ENCODE measurements at places on chromosomes 12 and 14.

DNA sequence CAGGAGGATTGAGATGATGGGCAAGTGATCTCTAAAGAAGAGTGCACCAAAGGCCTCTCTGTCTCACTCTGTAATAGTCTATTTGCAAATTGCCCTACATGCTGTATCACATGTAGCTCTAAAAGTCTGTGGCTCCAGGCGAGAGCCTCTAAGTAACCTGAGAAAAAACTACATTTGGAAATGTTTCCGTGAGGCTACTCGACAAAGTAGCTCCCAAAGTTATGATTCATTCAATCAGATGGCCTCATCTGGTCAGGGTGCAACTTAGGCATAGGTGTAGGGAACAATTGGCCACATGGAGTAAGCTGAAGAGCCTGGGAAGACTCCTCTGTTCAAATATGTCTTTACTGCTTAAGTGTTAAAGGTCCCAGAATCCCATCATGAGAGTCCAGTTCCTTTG lies 155.4 kb upstream of the PLEKHG7 start:
- no peak for DNase-seq

- no peak for DNase-seq
Measured at GRCh38 chr12:104870797-104871196, 87.3 kb downstream of the SLC41A2 start.

DNA sequence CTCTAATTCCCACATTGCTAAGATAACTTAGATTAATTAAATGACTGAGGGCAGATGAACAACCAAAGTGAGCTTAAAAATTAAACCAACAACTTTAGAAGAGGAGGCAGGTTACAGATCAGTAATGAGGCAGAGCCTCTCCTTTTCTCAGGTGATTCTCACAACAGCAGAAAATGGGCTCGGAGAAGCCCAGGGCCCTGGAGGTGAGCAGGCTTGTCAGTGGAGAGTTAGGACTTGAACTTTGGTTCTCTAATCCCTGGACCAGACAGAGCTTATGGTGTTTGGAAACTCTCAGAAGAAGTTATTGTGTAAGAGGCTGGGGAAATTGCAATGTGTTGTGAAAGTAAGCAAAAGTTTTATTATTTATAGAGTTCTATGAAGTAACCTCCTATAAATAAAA lies 2.8 kb downstream of the TRHDE start:
- DNase-seq, result no peak

DNA sequence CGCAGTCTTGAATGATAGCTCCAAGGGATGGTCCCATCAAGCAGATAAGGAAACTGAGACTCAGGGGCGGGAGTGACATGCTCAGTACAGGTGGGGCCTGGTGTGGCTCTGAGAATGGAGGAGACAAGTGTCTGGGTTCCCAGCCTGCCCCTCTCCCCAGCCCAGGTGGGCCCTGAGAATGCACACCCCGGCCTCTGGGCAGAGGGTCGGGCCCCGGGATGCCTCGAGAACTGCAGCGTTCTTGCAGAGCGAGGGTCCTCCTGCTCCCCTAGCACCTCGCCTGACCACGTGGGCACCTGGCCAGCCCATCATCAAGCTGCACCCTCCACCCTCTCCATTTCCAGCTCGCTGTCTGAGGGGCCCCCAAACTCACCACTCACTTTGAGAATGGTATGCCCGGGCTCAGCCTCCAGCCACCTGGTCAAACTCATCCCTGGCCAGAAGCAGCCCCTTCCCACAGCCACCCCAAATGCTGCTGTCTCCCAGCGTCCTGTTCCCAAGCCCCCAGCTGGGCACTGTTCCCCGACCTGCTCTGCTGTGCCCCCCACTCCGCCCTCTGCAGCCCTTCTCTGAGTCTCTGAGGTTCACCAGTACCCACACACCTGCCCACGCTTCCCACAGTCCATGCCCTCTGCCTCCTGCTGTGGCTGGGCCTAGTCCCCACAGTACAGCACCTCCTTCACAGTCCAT lies 44.3 kb downstream of the CYP46A1 start:
- DNase-seq, result no peak

GRCh38 chr12:4286228-4286627 lies 12.7 kb downstream of the CCND2 start:
- DNase-seq, result no peak

- DNase-seq, result no peak
Measured at GRCh38 chr12:40241741-40242140, 16.9 kb downstream of the LRRK2 start.

DNA sequence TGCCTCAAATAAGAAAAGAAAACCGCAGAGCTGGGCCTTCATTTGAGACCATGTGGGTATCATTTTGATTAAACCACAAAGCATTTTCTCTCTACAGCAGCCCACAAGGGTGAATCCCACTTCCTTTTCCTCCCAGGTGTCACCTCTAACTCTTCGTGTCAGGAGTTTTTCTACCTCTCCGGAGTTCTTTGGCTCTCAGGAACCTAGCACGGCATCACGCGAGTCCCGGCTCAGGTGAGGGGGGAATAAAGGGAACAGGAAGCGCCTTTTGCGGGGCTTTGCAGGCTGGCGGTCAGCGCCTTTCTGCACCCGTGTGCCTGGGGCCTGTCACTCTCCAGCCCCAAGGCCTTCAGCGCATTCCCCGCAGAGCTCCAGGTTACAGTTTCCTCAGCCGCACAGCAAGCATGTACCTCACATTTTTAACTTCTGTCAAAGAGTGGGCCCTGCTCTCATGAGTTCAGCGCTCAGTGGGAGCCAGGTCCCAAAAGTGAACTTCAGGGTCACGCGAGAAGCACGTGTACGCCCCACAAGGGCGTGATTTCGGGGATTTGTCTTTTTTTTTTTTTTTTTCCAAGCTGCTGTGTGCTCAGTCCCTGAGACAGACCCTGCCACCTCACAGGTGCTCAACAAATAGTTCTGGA lies 740 bp upstream of the PRPF40B start:
- DNase-seq, result no peak

DNA sequence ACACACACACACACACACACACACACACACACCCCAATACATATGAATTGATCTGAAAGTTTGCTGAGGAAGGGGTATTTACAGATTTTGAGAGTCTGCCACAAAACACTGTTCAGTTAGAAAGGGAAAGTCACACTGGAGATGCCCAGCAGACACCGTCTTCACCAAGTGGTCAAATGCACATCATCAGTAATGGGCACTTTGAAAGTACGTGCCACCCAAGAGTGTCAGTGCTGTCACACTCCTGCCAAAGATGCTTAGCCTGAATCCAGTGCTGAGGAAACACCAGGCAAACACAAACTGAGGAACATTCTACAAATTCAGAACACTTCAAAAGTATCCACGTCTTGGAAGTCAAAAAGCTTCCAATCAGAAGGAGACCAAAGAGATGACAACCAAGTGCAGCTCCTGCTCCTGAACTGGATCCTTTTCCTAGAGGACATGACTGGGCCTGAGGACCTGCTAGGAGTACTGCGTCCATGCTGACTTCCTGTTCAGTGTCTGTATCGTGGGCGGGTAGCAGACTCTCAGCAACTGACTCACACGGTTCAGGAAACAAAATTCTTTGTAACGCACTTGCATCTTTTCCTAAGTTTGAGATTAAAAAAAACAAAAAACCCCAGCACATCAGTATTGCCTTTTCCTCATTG lies 18.6 kb downstream of the PSMC1 start:
- no peak for DNase-seq

GRCh38 chr12:120266180-120266870 lies 795 bp upstream of the PXN start:
- no peak for DNase-seq

- no peak for DNase-seq
Measured at GRCh38 chr12:115332945-115333344, 649.0 kb upstream of the TBX3 start.

- no peak for DNase-seq
Measured at GRCh38 chr14:49051328-49052060, 534.7 kb downstream of the RPS29 start.

GRCh38 chr12:21509768-21510167 lies 8.2 kb downstream of the GOLT1B start:
- DNase-seq, result no peak

DNA sequence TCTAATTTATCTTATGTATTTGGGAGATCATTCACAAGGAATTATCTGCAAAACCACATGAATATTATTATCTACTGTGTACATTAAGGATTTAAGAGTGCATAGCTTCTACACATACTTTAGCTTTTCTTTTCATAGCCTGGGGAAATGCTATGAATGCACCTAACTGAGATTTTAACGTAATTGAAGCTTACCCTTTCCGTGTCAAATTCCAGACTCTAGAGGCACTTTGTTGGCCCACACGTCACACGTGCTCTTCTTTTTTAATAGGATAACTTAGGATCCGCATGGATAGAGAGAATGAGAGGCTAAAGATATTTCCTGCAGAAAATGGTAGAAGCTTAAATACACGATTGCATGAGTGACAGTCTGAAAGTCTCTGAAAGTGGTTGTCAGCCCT lies 481.1 kb downstream of the PCNX1 start:
- DNase-seq, result no peak

DNA sequence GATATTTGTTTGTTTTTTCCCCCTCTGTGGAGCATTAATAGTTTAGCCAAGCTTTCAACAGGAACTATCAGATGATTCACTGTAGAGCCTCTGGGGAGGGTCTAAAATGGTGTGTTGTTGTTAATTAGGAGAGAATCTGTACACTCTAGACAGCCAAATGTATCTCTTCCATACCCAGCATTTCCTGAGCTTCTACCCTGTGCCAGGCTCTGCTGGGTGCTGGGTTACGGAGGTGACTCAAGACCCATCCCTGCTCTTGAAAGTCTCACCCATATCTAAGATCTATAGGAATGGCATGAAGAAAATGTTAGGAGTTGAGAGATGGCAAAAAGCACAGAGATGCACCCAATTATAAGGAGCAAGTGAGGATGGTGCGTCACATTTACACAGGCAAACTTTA lies 245.8 kb downstream of the C12orf75 start:
- no peak for DNase-seq

DNA sequence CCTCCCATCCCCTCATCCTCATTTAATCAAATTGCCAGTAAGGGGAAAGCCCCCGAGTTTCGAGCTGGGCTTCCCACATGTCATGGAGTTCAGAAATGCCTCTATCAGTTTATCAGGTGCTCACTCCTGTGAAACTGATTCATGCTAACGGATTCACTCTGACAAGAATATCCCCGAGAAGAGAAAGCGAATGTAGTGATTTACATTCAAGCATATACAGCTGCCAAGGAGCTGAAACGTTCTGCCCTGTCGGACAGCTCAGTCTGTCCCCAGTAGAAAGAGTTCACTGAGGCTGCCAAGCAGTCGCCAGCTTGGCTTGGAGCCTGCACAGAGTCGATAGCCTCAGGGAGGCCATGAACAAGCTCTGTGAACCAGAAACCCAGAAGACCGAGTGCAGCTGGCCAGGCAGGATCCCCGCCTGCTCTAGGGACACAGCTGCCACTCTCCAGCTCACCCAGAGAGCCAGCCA lies 88.4 kb downstream of the TMCC3 start:
- no peak for DNase-seq

- no peak for DNase-seq
Measured at GRCh38 chr14:100731011-100731670, 4.4 kb downstream of the DLK1 start.

DNA sequence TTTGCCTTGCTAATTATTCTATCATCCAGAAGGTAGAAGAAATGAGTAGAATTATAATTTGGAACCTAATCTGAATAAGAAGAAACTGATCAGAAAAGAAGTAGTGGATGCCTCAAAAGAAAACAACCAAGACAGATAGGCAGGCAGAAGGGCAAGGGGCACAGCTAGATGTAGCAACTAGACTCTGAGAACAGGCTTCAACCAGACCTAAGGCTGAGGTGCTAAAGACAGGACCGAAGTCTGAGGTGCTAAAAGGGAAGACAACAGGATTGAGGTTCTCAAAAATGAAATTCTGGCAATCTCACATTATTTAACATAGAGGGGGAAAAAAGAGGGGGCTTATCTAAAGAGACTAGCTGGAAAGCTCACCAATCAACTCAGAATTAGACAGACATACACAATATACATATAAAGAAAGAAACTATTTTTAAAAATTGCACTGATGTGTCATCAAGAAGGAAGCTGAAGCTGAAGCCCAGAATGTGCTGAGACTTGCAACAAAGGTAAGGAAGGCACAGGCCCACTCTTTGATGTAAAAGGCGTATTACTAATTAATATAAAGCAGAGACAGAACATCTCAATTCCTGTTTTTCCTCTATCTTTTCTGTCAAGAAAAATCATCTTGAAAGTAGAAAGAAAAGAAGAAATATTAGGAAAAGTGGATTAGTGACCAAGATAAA lies 43.8 kb upstream of the CSRNP2 start:
- DNase-seq, result no peak

GRCh38 chr14:56787530-56787929 lies 22.7 kb downstream of the OTX2 start:
- no peak for DNase-seq

DNA sequence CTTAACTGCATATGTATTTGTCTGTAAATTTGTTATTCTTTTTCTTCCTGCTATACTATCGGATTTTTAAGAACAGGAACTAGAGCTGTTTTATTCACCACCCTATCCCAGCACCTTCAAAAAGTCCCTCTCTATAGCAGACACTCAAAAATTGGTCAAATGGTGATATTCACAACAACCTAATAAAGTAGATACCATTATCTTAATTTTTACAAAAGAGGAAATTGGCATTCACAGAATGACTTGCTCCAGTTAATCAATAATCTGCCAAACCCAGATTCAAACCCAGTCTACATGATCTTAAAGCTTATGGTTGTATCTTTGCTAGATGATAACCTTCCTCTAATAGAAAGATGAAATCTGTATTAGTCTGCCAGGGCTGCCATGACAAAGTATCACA lies 426.6 kb downstream of the EGLN3 start:
- no peak for DNase-seq

DNA sequence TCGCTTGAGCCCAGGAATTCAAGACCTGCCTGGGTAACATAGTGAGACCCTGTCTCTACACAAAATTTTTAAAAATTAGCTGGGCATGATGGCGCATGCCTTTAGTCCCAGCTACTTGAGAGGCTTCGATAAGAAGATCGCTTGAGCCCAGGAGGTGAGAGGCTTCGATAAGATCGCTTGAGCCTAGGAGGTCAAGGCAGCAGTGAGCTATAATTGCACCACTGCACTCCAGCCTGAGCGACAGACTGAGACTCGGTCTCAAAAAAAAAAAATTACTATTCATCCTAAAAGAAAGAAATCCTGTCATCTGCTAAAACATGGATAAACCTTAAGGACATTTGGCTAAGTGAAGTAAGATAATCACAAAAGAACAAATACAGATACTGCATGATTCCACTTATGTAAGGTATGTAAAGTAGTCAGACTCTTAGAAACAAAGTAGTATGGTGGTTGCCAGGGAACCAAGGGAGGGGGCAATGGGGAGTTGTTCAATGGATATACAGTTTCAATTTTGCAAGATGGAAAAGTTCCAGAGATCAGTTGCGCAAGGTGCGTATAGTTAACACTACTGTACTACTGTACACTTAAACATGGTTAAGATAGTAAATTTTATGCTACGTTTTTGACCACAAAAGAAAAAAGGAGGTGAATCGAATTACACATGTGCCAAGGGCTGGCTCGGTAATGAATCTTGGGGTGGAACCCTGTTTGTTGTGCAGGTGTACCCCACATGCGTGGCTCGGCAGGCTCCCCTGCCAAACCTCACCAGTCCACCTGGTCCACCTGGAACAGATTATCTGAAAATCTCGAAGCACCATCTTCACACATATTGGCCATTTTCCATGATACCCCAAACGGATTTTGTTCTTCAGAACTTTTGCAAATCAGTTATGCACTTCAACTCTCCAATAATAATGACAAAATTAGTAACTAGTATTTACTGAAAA lies 18.3 kb upstream of the ATP2A2 start:
- no peak for DNase-seq

Data from hematopoietic multipotent progenitor cell treated with erythropoietin and hydrocortisone succinate and interleukin-3 and kit ligand, for 17 days (in vitro differentiated cells).